Type B pancreatic cell (in vitro differentiated cells): ENCODE measurements at places on chromosomes 6 and 20. TPM values are rescaled to one million over a fixed set of nuclear protein-coding genes. Genes with fewer than 3 reads are reported as not detected.

Gene LIME1
- total RNA-seq = 6.3 and 11.3 TPM in 2 replicates

Gene COL9A1
- total RNA-seq = 0.31 and 16.9 TPM in 2 replicates

Gene NEDD9
- 21.3 and 29.0 TPM in 2 replicates for total RNA-seq

Gene MUC21
- total RNA-seq = 0.43 and 0.65 TPM in 2 replicates

Gene VIP
- not detected in 2 replicates for total RNA-seq

DNA sequence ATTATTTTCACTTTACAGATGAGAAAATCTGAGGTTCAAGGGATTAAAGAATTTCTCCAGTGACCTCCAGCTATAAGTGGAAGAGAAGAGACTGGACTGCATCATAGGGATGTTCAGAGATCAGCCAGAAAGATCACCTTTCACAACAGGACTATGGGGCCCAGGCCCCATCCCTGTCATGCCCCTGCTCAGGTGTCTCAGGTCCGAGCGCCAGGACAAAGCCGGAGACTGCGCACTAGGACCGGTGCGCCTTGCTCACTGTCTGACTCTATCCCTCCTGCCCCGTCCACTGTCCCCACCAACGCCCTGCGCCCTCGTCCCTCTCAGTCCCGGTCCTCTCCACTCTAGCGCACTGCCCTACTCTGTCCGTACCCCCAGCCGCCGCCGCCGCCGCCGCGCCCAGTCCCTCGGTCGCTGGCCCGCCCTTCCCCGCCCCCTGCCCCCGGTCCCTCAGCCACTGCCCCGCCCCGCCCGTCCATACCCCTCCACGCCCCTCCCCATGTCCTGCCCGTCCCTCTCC lies 521 bp upstream of the RAD21L1 start:
- no peaks in the 10 kb centered on the region for H3K4me1 ChIP-seq
- peak overlapping the region; percentile 51 for H3K27ac ChIP-seq
- DNase-seq = no peak
- no peaks in the 10 kb centered on the region for H3K36me3 ChIP-seq
- peaks cover 46% of the 10 kb centered on the region for H3K27me3 ChIP-seq
- H3K4me3 ChIP-seq = peak overlapping the region; percentile 85

Gene SLC25A27
- total RNA-seq = 8.7 and 18.1 TPM in 2 replicates

DNA sequence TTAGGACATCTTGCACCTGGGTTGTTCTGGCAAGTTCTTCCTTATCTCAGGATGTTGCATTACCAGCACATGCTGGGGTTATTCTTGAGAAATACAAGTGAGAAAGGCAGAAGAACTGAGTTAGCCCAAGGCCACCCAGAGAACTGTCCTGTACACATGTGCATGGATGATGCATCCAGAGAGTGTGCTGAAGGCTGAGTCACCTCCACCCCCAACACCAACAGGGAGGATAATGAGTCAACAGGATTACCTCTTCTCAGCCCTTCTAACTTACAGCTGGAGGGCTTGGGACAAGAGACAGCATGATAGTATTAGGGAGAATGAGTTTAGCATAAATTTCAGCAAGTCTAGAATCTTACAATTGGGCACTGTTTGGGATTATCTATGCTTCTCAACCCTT lies 8.5 kb downstream of the SCGN start:
- peaks cover 7% of the 10 kb centered on the region for H3K27me3 ChIP-seq
- no peak overlapping the region for H3K27ac ChIP-seq
- no peaks in the 10 kb centered on the region for H3K36me3 ChIP-seq
- no peaks in the 10 kb centered on the region for H3K4me1 ChIP-seq
- no peak overlapping the region for H3K4me3 ChIP-seq

- DNase-seq = no peak
- no peaks in the 10 kb centered on the region for H3K36me3 ChIP-seq
- H3K4me1 ChIP-seq = peaks cover 3% of the 10 kb centered on the region
- no peaks in the 10 kb centered on the region for H3K27me3 ChIP-seq
Observed at GRCh38 chr20:43011491-43011890, 178.2 kb downstream of the PTPRT start.

DNA sequence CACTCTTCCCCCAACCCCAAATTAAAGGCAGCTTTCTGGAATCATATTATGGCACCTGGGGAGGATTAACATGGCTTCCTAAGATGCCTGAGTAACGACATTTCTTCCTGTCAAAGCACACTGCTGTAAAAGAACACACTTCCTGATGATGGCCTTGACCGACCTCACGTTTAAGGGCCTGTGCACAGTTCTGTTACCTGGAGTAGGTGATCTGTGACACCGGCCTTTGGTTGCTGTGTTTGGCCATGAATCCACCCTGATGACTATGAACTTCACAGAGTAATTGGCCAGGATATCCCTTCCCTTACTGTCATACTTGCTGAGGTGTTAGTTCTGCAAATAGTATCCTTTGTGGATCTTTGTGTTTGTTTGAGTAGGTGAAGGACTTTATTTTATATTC lies 45.8 kb downstream of the PLCB4 start:
- H3K4me1 ChIP-seq = peaks cover 21% of the 10 kb centered on the region
- H3K4me3 ChIP-seq = no peak overlapping the region
- no peaks in the 10 kb centered on the region for H3K27me3 ChIP-seq

DNA sequence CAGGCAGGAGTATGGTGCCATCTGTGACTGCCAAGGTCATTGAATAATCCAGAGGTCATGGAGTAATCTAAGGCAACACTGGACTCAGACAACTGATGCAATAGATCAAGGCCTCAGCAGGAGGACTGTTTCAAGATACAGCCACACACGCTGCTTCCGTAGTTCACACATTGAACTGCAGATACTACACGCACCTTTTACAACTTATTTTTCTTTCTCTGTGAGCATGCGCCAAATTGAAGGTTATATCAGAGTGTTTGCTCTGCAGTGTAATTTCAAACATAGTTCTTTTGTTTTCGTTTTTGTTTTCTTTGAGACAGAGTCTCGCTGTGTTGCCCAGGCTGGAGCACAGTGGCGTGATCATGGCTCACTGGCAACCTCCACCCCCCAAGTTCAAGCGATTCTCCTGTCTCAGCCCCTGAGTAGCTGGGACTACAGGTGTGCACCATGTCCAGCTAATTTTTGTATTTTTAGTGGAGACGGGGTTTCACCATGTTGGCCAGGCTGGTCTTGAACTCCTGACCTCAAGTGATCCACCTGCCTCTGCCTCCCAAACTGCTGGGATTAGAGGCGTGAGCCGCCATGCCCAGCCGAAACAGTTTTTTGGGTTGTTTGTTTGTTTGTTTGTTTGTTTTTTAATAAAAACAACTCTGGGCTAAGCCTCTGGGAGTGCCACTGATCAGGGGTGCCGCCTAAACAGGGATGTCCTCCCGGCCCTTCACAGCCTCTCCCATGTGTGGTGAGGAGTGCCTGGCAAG lies 96.6 kb upstream of the NAA20 start:
- DNase-seq = no peak
- peaks cover 10% of the 10 kb centered on the region for H3K4me1 ChIP-seq
- H3K27me3 ChIP-seq = no peaks in the 10 kb centered on the region
- H3K27ac ChIP-seq = no peak overlapping the region
- H3K4me3 ChIP-seq = no peak overlapping the region

- no peak overlapping the region for H3K4me3 ChIP-seq
- no peaks in the 10 kb centered on the region for H3K27me3 ChIP-seq
- DNase-seq = no peak
- no peak overlapping the region for H3K27ac ChIP-seq
Observed at GRCh38 chr6:166041277-166041676, 126.4 kb downstream of the TBXT start.

- H3K4me1 ChIP-seq = no peaks in the 10 kb centered on the region
- no peak overlapping the region for H3K4me3 ChIP-seq
Observed at GRCh38 chr20:47220161-47220582, 136.3 kb downstream of the ZMYND8 start.

- no peaks in the 10 kb centered on the region for H3K27me3 ChIP-seq
- peak overlapping the region; percentile 94 for H3K4me3 ChIP-seq
- H3K36me3 ChIP-seq = no peaks in the 10 kb centered on the region
- no peak for DNase-seq
Observed at GRCh38 chr6:26232940-26233648, 131.9 kb upstream of the BTN3A2 start.

GRCh38 chr20:24422091-24422760 lies 47.2 kb upstream of the SYNDIG1 start:
- H3K27me3 ChIP-seq = peaks cover 3% of the 10 kb centered on the region
- no peak overlapping the region for H3K27ac ChIP-seq
- no peaks in the 10 kb centered on the region for H3K4me1 ChIP-seq
- H3K36me3 ChIP-seq = no peaks in the 10 kb centered on the region

Gene TINAG
- total RNA-seq = 0.33 TPM in 1 of 2 replicates, not detected in the other

Gene KIF13A
- total RNA-seq = 36.9 and 40.1 TPM in 2 replicates

Gene CFAP61
- 0.52 and 5.6 TPM in 2 replicates for total RNA-seq

Gene LY6G6D
- total RNA-seq = 1.5 TPM in 1 of 2 replicates, not detected in the other

GRCh38 chr6:121236984-121237383 lies 97.3 kb downstream of the TBC1D32 start:
- no peak overlapping the region for H3K4me3 ChIP-seq
- H3K36me3 ChIP-seq = peaks cover 25% of the 10 kb centered on the region
- no peaks in the 10 kb centered on the region for H3K27me3 ChIP-seq
- no peak overlapping the region for H3K27ac ChIP-seq

- H3K4me3 ChIP-seq = no peak overlapping the region
- DNase-seq = no peak
- peaks cover 6% of the 10 kb centered on the region for H3K4me1 ChIP-seq
- H3K27me3 ChIP-seq = no peaks in the 10 kb centered on the region
- H3K27ac ChIP-seq = no peak overlapping the region
Observed at GRCh38 chr6:57085471-57085870, 4.5 kb upstream of the ZNF451 start.

DNA sequence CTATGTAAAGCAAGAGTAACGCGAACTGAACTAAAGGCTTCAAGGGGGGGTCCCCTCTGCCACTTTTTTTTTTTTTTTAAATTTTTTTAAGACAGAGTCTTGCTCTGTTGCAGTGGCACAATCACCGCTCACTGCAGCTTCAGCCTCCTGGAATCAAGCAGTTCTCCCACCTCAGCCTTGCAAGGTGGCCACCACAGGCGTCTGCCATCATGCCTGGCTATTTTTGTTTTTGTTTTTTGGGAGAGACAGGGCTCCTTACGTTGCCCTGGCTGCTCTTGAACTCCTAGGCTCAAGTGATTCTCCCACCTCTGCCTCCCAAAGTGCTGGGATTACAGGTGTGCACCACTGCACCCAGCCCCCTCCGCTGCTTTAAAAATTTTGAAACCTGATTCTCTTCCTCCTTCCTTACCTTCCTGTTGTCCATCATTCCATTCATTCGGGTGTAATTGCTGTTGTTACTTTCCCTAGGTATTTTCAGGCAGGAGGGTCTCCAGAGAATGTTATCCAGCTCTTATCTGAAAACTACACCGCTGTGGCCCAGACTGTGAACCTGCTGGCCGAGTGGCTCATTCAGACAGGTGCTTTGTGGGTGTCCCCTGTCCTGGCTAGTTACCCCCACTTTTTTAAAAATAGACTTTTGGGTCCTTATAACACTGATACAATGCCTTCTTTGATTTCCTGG lies 5.4 kb downstream of the NELFCD start:
- no peak overlapping the region for H3K27ac ChIP-seq
- no peaks in the 10 kb centered on the region for H3K27me3 ChIP-seq
- peak; percentile 42 for DNase-seq

DNA sequence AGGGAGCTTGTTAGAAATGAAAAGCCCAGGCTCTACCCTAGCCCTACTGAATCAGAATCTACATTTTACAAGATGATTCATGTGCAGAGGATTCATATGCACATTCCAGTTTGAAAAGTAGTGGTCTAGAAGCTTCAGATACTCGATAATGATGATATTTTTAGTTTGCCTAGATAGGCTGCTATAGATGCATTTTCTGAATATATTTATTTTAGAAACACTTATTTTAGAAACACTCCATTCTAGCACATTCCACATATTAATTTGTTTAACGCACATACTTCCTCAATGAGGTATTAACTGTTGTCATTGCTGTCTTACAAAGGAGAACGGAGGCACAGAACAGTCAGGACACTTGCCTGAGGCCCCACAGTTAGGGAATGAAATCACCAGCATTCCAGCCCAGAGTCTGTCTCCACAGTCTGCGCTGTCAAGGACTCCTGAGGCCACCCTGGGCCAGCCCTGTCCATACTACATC lies 64.4 kb downstream of the SNAP25 start:
- H3K36me3 ChIP-seq = peaks cover 15% of the 10 kb centered on the region
- no peaks in the 10 kb centered on the region for H3K4me1 ChIP-seq
- H3K27me3 ChIP-seq = peaks cover 10% of the 10 kb centered on the region
- no peak overlapping the region for H3K4me3 ChIP-seq
- no peak overlapping the region for H3K27ac ChIP-seq
- no peak for DNase-seq

- H3K36me3 ChIP-seq = no peaks in the 10 kb centered on the region
- H3K27ac ChIP-seq = no peak overlapping the region
- H3K4me3 ChIP-seq = no peak overlapping the region
- peaks cover 21% of the 10 kb centered on the region for H3K4me1 ChIP-seq
- no peaks in the 10 kb centered on the region for H3K27me3 ChIP-seq
Observed at GRCh38 chr6:18495236-18495635, 108.1 kb downstream of the RNF144B start.

Gene OLIG3
- total RNA-seq = 1.2 and 3.4 TPM in 2 replicates

DNA sequence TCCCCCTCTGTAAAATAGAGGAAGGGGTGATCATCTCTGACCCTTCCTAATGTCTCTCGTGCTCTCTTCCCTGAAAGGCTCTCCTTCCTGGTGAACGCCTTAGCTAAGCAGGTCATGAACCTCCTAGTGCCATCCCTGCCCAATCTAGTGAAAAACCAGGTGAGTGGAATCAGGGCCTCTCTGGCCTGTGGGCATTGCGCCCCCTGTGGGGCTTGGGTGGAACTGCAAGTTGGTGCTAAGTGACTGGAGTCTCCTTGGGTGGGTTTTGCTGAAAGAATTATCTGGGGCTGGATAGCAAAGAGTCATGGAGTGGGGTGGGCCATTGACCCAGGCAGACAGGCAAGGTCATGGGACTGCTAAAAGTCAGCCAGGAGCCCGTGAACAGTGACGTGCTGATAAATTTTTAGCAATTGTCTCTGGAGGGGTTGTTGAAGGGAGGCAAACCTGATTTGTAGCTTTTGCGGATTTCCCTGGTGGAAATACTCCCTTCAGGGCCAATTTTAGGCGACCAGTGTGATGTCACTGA lies 8.9 kb downstream of the BPIFB1 start:
- H3K27ac ChIP-seq = peak overlapping the region; percentile 20
- no peak for DNase-seq
- H3K27me3 ChIP-seq = peaks cover 54% of the 10 kb centered on the region
- H3K36me3 ChIP-seq = no peaks in the 10 kb centered on the region

- no peak overlapping the region for H3K4me3 ChIP-seq
- peak overlapping the region; percentile 30 for H3K27ac ChIP-seq
- H3K36me3 ChIP-seq = no peaks in the 10 kb centered on the region
Observed at GRCh38 chr6:34055223-34055933, 90.5 kb downstream of the GRM4 start.

- no peaks in the 10 kb centered on the region for H3K27me3 ChIP-seq
- H3K36me3 ChIP-seq = no peaks in the 10 kb centered on the region
- no peak for DNase-seq
- peaks cover 16% of the 10 kb centered on the region for H3K4me1 ChIP-seq
- H3K27ac ChIP-seq = no peak overlapping the region
Observed at GRCh38 chr6:14968056-14968637, 277.7 kb upstream of the JARID2 start.
